ENCODE measurements at places on chromosomes 16 and 17.

GRCh38 chr16:767743-768235 lies 7.3 kb downstream of the MSLN start:
- no peak for DNase-seq

GRCh38 chr16:75203096-75203495 lies 3.9 kb downstream of the CTRB2 start:
- no peak for DNase-seq

DNA sequence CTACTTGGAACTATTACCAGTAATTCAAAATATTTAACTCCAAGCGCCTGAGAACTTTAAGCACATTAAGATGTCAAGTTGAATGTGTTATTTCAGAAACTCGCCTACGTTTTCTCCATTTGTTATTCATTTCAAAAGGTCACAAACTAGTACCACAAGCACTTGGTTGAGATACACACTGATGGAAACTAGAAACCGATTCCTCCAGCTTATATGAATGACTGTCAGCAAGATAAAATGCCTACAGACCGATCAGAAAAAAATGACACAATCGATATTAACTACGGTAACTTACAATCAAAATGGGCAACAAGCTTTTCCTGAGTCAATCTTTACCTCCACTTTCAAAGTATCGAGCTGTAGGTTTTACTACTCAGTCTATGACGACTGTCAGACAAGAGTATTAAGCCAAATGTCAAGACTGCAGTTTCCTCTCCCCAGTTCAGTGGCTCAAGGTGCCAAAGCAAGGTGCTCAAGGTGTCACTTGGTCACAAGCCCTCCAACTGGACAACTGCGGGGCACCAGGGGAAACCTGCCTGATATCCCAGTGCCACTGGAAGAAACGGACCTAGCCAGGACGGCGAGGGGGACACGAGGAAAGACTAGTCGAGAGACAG lies 678 bp downstream of the SRP68 start:
- no peak for DNase-seq

- DNase-seq = no peak
Measured at GRCh38 chr17:51257150-51258081, 2.4 kb downstream of the MBTD1 start.

- DNase-seq = no peak
Measured at GRCh38 chr16:81697616-81698309, 81.3 kb upstream of the PLCG2 start.

DNA sequence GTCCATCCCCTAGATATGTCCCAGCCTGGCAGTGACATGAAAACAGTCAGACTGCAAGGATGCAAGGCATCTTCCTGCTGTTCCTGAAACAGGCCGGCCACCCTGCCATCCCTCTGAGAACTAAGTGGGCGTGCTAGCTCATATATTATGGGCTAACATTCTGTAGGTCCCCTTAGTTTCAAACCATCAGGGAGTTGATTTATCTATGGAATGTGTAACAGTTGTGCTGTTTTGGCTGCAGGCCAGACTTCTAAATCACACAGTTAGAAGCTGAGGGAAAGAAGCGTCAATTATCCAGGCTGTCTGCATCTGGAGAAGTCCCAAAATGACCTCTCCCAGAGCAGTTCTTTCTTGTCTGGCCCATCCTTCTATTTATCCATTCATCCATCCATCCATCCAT lies 102.7 kb upstream of the DNAH9 start:
- no peak for DNase-seq

DNA sequence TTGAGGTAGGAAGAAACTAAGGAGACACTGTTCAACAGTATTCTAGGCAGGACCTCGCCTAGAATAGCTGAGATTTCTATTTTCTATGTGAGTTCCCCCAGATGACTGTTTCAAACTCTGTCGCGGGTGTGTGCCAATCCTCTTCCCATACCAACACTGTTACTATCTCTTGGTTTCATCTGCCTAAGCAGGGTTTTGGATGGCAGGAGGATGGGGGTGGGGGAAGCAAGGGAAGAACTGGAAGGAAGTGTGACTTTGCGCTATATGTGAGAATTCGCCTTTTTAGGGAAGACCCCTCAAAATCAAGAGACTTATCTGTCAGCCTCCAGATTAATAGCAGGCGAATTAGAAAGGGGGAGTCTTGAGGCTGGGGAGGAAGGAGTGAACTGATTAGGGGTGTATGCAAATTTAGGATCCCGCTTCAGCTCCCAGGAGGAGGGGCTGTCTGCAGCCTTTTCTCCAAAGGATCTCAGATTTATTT lies 521 bp upstream of the G6PC3 start:
- DNase-seq = no peak

- DNase-seq = no peak
Measured at GRCh38 chr17:55564081-55564480, 52.8 kb upstream of the SMIM36 start.

DNA sequence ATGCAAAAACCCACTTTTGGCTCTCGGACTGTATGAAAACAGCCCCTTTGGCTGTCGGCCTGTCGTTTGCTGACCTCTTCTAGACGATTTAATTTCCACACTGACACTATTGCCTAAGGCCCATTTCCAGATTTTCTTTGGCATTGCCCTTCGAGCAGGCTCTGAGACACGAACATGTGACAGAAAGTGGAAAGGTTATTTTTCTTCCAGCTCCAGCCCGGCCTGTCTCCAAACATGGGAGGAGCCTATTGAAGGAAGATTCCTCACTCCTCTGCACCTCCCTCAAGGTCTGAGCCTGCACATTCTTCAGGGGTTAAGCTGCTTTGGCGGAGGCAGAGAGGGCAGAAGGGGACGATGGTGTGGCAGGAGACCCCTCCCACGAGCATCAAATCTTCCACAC lies 85.9 kb upstream of the FOXF1 start:
- DNase-seq = no peak

- DNase-seq = no peak
Measured at GRCh38 chr16:25224731-25225319, 8.1 kb downstream of the AQP8 start.

DNA sequence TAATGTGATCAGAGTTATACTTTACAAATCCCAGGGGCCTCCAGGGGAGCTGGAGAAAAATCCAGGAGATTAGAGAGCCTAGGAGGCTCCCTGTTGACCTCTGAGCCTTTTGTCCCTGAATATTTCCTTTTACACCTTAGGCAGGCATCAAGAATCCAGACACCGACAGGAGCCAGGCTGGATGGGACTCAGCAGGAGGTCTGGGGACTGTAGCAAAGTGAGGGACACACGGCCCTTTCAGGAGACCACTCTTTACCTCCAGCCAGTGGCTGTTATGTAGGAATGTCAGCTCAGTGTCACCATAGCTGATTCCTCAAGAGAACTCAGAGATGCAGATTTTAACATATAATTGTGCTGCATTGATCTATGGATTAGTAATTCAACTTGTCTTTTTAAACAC lies 198.4 kb downstream of the SHISA9 start:
- DNase-seq = no peak

- no peak for DNase-seq
Measured at GRCh38 chr17:75642784-75643642, 9.8 kb downstream of the SMIM5 start.

DNA sequence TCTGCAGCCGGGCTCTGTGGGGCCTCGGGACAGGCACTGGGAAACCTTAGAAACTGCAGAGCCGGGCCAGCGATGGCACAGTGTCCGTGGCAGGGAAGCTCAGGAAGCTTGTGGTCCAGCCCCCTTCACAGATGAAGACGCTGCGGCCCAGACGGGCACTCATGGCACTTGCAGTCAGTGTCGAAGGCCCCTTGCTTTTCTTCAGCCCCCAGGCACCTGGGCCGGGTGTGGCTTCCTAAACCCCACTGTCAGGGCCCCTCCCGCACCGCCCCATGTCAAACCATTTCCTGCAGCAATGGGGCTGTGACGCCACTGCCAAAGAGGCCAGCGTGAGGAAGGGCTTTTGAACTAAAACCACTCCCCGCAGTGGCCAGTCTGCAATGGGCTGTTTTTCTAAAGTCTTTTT lies 164.0 kb downstream of the LAT start:
- peak; percentile 46 for DNase-seq

GRCh38 chr17:70484050-70484449 lies 314.7 kb downstream of the KCNJ2 start:
- DNase-seq = no peak

- DNase-seq = no peak
Measured at GRCh38 chr17:28997806-28998205, 8.0 kb downstream of the SEZ6 start.

DNA sequence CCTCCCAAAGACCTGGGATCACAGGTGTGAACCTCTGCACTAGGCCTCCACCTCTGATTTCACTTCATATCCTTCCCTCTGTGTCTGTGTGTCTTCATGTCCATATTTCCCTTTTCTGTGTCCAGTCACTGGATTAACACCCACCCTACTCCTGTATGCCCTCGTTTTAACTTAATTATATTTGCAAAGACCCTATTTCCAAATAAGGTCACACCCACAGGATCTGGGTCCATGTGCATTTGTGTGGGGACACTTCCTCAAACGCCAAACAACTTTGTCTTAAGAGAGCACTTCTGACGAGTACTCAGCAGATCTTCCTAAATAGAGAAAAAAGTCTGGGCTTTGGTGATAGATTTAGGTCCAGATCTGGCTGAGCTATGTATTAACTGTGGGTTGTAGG lies 56.3 kb downstream of the MPHOSPH6 start:
- DNase-seq = no peak

DNA sequence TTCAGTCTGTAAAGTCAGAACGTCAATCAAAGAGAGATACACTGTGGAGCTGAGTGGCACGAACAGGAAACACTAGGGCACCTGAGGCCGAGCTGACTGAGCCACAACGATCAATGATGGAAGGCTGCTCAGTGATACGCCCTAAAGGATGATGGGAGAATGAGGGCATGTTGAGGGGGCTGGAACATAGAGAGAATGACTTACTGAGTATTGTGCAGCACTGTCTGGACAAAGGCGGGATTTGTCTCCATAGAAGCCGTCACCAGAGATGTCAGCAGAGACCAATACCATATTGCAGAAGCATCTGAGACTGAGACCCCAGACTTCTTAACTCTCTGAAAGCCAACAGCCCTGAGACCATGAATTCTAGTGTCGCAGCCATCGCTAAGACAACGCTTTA lies 33.4 kb downstream of the ZZEF1 start:
- no peak for DNase-seq

- DNase-seq = no peak
Measured at GRCh38 chr16:2977440-2977839, 2.8 kb downstream of the PKMYT1 start.

GRCh38 chr17:9999919-10000695 lies 95.0 kb upstream of the RCVRN start:
- no peak for DNase-seq

- no peak for DNase-seq
Measured at GRCh38 chr16:31260136-31260931, 559 bp downstream of the ITGAM start.

- no peak for DNase-seq
Measured at GRCh38 chr17:1058423-1059130, 61.6 kb downstream of the TIMM22 start.

GRCh38 chr16:73196670-73197069 lies 148.7 kb upstream of the ZFHX3 start:
- no peak for DNase-seq
